ENCODE measurements at places on chromosomes 4 and X.

DNA sequence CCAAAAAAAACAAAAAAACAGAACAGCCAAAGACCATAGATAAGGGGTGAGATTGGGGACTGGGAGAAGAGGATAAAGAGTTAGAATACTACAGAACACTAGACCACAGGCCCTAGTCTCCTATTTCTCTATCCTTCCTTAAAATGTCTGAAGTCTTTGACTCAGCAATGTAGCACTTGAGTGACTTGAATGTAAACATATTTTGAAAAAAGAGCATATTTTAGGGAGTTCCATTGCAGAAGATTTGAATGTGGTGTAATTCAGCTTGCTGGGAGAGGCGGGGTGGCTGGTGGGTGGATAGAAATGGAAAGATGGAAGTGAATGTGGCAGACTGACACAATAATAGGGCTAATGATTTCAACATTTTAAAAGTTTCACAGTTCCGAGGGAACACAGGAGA, 144.9 kb downstream of the CHIC2 start:
- no peak for DNase-seq

DNA sequence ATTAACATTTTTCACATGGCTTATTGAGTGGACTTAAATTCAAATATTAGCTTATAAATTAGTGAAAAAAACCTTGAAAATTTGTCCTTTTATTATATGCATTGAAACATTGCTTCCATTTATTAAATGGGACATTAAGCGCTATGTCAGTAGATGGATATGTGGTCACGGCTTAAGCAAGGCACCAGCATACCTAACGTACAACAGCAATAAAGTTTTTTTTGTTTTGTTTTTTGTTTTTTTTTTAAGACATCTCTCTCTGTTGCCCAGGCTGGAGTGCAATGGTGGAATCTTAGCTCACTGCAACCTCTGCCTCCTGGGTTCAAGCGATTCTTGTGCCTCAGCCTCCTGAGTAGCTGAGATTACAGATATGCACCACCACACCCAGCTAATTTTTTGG, 31.6 kb downstream of the PGM2 start:
- DNase-seq = no peak

- DNase-seq = no peak
Measured at GRCh38 chrX:154484255-154485149, 1.9 kb downstream of the UBL4A start.

DNA sequence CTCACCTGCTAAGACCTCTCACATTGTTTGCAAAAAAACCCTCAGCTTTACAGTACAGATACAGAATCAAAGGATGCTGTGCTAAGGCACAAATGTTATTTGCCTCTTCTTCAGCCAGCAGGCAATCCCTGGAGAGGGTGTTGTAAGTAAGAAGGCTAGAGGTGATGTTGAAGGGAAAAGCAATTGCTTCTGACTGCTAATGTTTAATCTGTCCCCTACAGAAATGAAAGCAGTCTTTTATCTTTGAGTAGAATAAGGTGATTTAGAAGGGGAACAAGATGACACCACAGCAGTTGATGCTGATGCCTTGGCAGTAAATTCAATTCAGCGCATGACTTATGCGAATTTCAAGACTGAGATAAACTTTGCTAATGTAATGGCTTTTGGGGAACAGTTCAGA, 1064.8 kb upstream of the IGFBP7 start:
- no peak for DNase-seq
